Activated CD4-positive, alpha-beta T cell treated with anti-CD3 and anti-CD28 coated beads, Interleukin-2, amount 10 ng/mL, durations not matched to agents 24 days and 14 days (primary cell): ENCODE measurements at places on chromosomes 7 and 10. TPM values are rescaled to one million over a fixed set of nuclear protein-coding genes. Genes with fewer than 3 reads are reported as not detected.

GRCh38 chr7:28988091-28988490 is 30.0 kb upstream of the TRIL start:
- no peaks in the 10 kb centered on the region for H3K4me1 ChIP-seq
- no peaks in the 10 kb centered on the region for H3K36me3 ChIP-seq
- H3K27me3 ChIP-seq, result no peaks in the 10 kb centered on the region
- no peak overlapping the region for H3K27ac ChIP-seq
- DNase-seq, result no peak

DNA sequence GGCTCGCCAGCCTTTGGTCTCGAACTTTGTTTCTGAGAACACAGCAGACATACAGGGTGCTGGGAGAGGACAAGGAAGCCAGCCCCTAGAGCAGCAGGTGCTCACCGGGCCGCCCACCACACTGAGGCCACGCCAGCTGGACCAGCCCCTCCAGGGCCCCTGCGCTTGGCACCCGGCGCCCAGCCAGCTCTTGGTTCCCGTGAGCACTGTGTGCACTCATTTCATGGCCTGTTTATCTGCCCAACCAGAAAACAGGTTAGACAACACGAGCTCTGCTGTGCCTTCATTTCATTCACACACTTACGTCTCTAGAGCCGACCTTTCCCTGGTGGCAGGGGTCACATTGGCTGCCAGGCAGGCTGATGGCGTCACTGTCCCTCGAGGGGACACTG is 104.0 kb downstream of the CYTH3 start:
- H3K4me3 ChIP-seq, result no peak overlapping the region
- H3K27me3 ChIP-seq, result no peaks in the 10 kb centered on the region
- H3K4me1 ChIP-seq, result no peaks in the 10 kb centered on the region

GRCh38 chr7:78677391-78677790 is 776.1 kb downstream of the MAGI2 start:
- no peak for DNase-seq
- no peak overlapping the region for H3K27ac ChIP-seq
- no peak overlapping the region for H3K4me3 ChIP-seq
- H3K36me3 ChIP-seq, result no peaks in the 10 kb centered on the region

GRCh38 chr7:381211-382042 is 91.5 kb downstream of the FOXL3 start:
- peak overlapping the region; percentile 52 for H3K4me3 ChIP-seq
- H3K27me3 ChIP-seq, result peaks cover 22% of the 10 kb centered on the region
- H3K27ac ChIP-seq, result peak overlapping the region; percentile 69
- peaks cover 16% of the 10 kb centered on the region for H3K4me1 ChIP-seq
- peaks cover 2% of the 10 kb centered on the region for H3K36me3 ChIP-seq
- DNase-seq, result peak; percentile 71

DNA sequence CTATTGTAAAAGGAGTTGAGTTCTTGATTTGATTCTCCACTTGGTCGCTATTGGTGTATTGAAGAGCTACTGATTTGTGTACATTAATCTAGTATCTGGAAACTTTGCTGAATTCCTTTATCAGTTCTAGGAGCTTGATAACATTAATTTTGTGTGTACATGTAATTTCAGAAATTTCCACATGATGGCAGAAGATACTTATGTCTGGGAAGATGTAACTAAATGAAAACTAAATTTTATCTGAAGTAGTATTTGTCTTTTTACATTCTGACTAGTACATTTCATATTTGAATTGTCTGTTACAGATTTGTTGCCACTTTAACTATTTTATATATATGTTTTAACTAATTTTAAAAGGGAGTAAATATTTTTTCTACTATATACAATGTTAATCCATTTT is 27.6 kb downstream of the SDHAF3 start:
- H3K36me3 ChIP-seq, result peaks cover 24% of the 10 kb centered on the region
- no peak overlapping the region for H3K27ac ChIP-seq
- H3K4me1 ChIP-seq, result no peaks in the 10 kb centered on the region

GRCh38 chr7:131459256-131459655 is 97.2 kb downstream of the PODXL start:
- no peaks in the 10 kb centered on the region for H3K4me1 ChIP-seq
- no peak overlapping the region for H3K4me3 ChIP-seq

DNA sequence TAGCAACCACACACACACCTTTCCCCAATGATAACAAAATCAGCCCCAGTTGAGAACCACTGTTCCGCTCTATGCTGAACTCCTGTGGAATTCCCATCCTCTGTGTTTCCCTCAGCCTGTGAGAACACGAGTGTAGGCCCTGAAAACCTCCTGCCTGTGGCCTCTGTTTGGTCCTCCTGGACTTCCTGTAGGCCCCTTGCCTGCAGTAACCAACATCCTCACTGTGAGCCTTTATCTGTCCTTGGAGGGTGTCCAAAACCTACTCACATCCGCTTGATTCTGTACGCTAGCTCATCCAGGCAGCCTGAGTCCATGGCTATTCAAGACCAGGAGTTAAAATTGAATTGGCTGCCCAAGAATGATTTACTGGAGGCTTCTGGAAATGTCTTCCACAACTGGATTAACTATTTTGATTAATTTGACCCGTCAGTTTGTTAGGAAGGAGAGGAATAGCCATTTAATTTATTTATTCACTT is 149.8 kb downstream of the AKR1D1 start:
- H3K27me3 ChIP-seq, result no peaks in the 10 kb centered on the region
- H3K4me3 ChIP-seq, result no peak overlapping the region
- H3K4me1 ChIP-seq, result no peaks in the 10 kb centered on the region

- no peaks in the 10 kb centered on the region for H3K36me3 ChIP-seq
- no peak for DNase-seq
- no peak overlapping the region for H3K27ac ChIP-seq
- H3K4me3 ChIP-seq, result no peak overlapping the region
Observed at GRCh38 chr7:87926581-87927461, 7.2 kb upstream of the ADAM22 start.

DNA sequence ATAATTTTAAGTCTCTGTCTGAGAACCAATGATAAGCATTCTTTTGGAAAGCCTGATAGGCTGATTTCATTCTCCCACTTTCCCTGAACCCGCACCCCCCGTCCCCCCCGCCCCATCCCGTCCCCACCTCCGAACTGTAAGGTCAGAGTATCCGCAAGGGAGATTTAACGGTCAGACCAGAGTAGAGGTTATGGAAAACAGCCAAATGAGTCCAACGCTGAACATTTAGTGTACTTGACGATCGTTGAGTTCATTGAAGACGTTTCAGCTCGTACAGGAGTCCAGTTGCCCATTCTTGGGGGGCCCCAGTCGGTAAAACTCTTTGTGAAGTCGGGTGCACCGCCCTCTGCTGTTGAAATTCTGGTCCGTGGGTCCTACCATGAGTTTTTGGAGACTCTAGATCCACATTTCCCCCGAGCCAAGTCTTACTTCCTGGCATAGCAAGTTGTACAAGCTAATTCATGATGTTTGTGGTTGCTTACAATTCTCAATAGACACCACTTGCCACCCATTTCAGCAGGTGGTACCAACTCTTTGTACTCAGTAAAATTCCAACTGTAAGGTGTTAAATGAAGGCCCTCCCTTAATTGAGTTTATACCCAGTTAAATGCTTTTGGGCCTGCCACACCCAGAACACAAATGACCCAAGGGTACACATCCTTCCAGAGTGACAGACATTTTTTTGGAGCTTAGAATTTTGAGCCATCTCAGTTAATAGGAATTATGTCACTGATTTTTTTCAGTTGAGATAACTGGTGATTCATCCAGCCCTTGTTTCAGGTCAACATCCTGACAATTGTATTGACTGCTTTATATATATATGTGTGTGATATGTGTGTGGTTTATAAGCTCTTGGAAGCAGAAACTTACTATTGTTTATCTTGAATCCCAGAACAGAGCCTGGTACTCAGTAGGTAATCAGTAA is 1.2 kb downstream of the MARCHF5 start:
- peak overlapping the region; percentile 93 for H3K4me3 ChIP-seq
- H3K27me3 ChIP-seq, result no peaks in the 10 kb centered on the region
- DNase-seq, result peak; percentile 86

DNA sequence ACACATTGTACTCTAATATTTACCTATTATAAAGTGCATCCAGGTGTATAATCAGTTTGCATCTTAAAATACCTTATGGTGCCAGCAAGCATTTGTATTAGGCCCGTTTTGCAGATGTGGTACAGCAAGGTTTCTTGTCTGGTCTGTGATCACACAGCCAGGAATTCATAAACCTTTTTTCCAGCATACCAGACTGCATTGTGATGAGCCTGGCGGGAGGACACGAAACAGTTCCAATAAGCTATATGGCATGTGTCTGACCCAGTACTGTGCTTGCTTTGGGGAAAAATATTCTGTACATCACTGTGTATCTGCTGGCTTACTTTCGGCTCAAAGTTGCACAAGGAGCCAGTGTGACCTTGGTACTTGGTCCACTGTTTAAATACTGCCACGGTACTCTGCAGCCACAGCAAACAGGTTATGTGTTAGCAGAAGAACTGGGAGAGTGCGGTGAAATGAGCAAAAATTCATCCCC is 36.3 kb downstream of the CHN2 start:
- no peaks in the 10 kb centered on the region for H3K36me3 ChIP-seq
- H3K27me3 ChIP-seq, result peaks cover 4% of the 10 kb centered on the region
- H3K4me1 ChIP-seq, result peaks cover 2% of the 10 kb centered on the region
- DNase-seq, result no peak
- no peak overlapping the region for H3K4me3 ChIP-seq
- H3K27ac ChIP-seq, result no peak overlapping the region

DNA sequence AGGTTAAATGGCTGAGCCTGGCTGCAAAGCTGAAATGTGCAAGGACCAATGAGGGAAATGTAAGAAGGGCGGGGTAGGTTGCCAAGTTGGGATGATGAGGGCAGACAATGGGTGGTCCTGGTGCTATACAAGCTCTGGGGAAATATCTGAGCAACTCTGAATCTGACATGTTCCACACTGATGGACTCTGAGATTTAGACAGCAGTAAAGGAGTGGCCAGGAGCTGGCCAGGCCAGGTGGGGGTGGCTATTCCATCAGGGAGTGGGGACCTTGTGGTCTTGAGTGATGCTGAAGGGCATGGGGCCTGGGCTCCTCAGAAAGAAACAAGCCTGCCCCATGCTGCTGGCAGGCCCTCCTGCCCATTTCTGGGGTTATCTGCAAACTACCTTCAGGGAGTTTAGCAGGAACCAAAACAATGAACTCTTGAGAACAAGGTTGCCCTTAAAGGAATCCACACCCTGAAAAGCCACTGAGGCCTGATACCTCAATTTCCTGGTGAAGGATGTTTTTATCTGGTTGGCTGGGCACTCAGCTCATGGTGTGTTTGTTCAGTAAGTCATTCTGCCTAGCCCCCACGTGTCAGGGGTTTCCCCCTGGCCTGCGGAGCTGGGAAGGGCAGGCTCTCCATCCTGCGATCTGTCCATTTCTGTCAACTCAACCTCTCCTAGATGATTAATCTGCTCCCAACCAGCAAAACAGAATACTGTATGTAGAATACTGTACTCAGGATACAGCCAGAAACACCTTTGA is 143.3 kb upstream of the TNS3 start:
- H3K36me3 ChIP-seq, result no peaks in the 10 kb centered on the region
- no peaks in the 10 kb centered on the region for H3K4me1 ChIP-seq
- DNase-seq, result no peak
- no peak overlapping the region for H3K4me3 ChIP-seq
- H3K27me3 ChIP-seq, result no peaks in the 10 kb centered on the region

DNA sequence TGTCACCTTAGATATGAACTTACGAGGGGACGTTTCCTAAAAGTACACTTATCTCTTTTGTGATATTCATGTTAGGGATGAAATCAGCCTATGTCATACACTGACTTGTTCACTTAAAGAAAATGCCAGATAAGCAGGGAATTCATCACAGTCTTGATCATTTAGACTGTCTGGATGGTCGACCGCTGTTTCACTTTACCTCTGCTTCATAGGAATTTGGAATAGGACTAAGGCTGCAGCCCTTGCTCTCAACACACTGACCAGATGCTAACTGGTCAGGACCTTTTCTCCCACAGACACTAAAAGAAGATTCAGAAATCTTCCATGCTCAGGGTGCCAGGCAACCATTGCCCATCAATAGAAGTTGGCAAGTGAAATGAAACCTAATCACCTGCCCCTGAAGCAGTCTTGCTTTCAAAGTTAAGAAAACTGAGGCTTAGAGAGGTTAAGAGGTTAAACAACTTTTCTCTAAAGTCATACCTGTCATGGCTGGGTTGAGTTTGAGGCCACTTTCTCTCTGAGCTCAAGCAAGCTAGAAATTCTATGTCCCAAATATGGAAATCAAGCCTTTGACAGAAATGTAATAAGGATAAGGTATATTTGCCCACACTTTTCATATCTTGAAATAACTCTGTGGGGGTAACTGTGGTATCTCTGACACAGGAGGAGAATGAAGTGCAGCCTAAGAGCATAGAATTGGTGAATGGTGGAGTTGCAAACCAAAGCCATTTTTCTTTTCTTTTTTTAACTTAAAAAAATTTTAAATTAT is 77.1 kb downstream of the MAP3K8 start:
- no peak overlapping the region for H3K4me3 ChIP-seq
- H3K36me3 ChIP-seq, result peaks cover 2% of the 10 kb centered on the region
- no peak for DNase-seq
- H3K27me3 ChIP-seq, result no peaks in the 10 kb centered on the region
- H3K4me1 ChIP-seq, result peaks cover 22% of the 10 kb centered on the region

GRCh38 chr10:4685904-4686643 is 139.9 kb upstream of the AKR1E2 start:
- peaks cover 11% of the 10 kb centered on the region for H3K4me1 ChIP-seq
- peak; percentile 21 for DNase-seq
- peaks cover 1% of the 10 kb centered on the region for H3K27me3 ChIP-seq
- no peak overlapping the region for H3K4me3 ChIP-seq
- H3K27ac ChIP-seq, result peak overlapping the region; percentile 87
- H3K36me3 ChIP-seq, result no peaks in the 10 kb centered on the region

DNA sequence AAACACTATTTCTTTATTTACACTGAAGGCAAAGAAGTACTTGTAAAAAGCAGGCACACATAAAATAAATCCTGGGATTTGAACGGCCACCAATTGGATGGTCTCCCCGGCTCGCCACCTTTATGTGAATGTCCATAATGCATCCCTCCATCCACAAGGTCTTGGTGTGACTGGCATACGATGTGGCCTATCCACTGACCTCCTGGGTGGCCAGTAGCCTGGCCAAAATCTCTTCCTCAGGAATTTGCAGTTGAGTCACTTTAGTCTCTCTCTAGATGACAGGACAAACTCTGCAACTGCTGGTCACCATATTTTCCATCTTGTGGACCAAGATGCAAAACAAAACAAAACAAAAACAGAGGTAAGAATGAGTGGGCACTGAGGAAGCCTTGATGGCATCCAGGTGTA is 39.1 kb downstream of the CDK1 start:
- H3K4me1 ChIP-seq, result peaks cover 9% of the 10 kb centered on the region
- no peak overlapping the region for H3K4me3 ChIP-seq
- H3K27ac ChIP-seq, result no peak overlapping the region
- peak; percentile 48 for DNase-seq
- H3K27me3 ChIP-seq, result peaks cover 13% of the 10 kb centered on the region

CFAP46 gene
- not detected in 2 replicates for total RNA-seq

VWC2 gene
- not detected in 2 replicates for total RNA-seq

AKR1C4 gene
- not detected in 2 replicates for total RNA-seq

MPP7 gene
- 0.43 and 0.54 TPM in 2 replicates for total RNA-seq

CLRN3 gene
- total RNA-seq, result not detected in 2 replicates

AHR gene
- total RNA-seq, result 28.2 and 30.7 TPM in 2 replicates

HILPDA gene
- 171 TPM in 2 replicates for total RNA-seq

FGL2 gene
- 1.7 and 1.8 TPM in 2 replicates for total RNA-seq

VPS37D gene
- 0.40 and 0.47 TPM in 2 replicates for total RNA-seq

MACC1 gene
- total RNA-seq, result not detected in 2 replicates

PTN gene
- total RNA-seq, result not detected in 2 replicates

TRIL gene
- total RNA-seq, result 0.12 and 0.16 TPM in 2 replicates
